ENCODE measurements at places on chromosomes 6 and 20.

GRCh38 chr20:52410182-52410647, 218.6 kb upstream of the ZFP64 start:
- DNase-seq, result no peak

DNA sequence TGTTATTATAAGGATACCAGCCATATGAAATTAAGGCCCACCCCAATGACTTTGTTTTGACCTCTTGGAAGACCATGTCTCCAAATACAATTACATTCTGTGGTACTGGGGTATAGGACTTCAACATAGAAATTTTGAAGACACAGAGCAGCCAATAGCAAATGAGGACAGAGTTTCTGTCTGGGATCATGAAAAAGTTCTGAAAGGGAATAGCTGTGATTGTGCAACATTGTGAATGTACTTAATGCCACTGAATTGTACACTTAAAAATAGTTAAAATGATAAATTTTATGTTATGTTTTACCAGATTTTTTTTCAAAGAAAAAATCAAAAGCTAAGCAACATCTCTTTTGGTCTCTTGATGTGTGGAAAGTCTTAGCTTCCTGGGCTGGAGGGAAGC, 27.0 kb upstream of the AGPAT4 start:
- DNase-seq, result no peak

DNA sequence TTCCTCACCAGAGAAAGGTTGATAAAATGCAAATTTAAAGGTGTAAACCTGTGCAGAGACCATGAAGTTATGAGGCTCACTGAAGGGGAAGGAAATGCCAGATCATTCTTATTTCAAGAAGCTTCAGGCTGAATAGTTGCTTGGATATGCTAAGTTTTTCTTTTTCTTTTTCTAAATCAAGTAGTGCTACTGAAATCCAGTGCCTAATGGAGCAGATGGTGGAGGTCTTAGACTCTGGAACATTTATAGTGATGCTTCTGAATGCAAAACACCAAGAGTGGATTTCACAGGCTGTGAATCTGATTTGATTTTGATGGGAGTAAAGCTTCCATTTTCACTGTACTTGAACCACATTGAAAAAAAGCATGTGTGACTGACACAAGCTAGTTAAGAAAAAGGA, 151.2 kb upstream of the BEND3 start:
- DNase-seq, result no peak

GRCh38 chr6:111105578-111105977, 18.3 kb downstream of the SLC16A10 start:
- no peak for DNase-seq

- no peak for DNase-seq
These were observed 41.1 kb downstream of the MC3R start for GRCh38 chr20:56289652-56290051.

DNA sequence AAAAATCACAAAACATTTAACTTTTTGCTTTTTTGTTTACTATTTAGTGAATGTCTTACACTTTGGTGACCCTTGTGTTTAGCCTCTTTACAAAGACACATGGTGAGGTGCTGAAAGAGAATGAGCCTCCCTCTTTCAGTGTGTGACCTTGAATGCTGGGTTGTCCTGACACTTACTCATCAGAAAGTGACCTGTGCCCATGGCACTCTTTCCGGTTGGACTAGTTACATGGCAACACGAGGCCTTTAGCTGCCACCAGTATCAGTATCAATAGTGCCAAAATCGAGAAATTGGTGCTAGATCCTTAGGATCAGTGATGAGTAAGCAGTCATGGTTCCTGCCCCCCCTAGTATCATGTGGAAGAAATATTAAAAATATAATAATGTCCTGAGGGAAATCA, 1.7 kb upstream of the RPL7L1 start:
- DNase-seq, result no peak

GRCh38 chr6:50272611-50273010, 222.9 kb upstream of the DEFB112 start:
- DNase-seq, result no peak

DNA sequence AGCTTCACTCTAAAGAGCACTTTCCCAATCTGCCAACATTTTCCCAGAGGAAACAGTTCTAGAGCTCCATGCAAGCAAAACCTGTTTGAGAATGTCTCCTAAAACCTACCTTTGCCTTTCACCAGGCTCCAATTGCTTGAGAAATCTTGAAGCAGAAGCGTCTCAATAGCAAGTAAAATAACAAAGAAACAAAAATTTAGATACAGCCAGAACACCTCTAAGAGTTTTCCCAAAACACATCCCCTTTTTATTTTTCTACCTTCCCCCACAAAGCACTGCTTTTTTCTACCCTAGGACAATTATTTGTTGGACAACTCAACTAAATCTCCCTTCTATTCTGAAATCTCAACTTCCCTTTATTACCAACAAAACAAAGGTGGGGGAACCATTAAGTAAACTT, 3.6 kb downstream of the VGLL2 start:
- no peak for DNase-seq

DNA sequence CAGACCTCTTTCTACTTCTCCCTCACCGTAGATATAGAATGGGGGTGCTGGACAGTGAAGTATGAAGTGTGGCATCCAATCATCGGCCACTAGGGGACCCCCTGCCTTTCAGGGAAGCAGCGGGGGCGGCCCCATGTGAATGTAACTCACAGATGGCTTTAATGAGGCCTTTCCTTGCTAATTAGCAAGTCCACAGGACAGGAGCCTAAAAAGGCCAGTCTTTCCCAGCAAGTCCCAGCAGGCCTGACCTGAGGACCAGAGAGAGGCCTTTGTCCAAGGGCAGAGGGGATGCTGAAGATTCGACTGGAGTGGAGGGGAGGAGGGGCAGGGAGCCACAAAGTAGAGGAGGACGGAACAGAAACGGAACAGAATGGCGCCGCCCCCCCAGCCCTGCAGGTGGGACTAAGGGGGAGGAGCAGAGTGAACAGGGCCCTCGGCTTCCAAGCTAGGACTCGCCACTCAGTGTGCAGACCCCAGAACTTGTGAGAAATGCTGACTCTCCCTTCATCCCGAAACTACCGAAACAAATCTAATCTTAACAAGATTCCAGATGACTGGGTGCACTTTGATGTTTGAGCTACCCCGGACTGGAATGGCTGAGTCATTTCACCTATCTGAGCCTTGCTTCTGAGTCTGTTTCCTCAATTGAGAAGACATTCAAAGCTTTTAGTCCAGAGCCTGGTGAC, 5.8 kb downstream of the C6orf132 start:
- peak; percentile 68 for DNase-seq

GRCh38 chr6:42933205-42933604, 3.9 kb downstream of the CNPY3 start:
- no peak for DNase-seq

GRCh38 chr6:10643201-10643651, 51.2 kb downstream of the C6orf52 start:
- no peak for DNase-seq

DNA sequence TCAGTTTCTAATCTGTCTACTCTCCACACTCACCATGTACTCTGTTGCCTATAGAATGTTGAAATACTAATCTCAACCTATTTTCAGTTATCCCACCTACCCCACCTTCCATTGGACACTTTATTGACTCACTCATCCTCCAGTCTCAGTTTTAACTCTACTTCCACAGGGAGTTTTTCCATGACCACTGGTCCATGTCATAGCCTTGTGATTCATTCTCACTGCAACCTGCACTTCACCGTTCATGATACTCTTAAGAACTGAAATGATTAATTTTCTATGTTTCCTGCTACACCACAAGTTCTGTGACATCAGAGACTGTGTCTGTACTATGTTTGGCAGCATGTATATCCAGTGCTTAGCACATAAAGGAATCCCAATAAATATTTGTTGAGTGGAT, 122.8 kb upstream of the HSF2 start:
- no peak for DNase-seq

DNA sequence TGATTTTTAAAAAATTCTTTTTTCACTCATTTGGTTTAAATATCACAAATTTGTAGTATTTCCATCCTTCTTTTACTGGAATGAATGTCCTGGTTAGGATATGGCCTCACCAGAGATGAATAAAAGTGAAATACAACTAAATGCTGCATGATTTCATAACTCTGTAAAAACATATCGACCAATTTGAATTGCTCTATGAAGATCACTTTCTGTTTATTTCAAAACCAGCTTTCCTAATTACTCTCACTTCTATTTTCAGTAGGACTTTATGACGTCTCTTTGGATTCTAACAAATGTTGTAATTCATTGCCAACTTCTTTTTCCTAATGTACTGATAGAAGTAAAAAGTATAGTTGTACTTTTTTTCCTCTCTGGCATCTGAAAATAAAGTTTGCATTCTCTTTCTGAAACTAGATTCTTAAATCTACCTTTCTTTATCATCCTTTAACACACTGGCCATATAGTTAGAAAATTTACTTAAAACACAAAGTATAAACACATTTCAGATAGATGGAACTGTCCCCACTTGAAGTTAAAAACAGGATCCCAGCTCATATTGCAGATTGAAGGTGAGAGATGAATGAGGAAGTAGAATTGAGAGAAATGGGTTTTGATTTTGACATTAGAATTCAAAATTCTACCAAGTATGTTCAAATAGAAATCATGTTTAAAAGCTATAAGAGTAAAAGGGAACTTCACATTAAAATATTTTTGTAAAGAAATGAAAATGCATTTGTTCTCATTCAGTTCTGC, 40.3 kb upstream of the IL20RA start:
- DNase-seq, result no peak

DNA sequence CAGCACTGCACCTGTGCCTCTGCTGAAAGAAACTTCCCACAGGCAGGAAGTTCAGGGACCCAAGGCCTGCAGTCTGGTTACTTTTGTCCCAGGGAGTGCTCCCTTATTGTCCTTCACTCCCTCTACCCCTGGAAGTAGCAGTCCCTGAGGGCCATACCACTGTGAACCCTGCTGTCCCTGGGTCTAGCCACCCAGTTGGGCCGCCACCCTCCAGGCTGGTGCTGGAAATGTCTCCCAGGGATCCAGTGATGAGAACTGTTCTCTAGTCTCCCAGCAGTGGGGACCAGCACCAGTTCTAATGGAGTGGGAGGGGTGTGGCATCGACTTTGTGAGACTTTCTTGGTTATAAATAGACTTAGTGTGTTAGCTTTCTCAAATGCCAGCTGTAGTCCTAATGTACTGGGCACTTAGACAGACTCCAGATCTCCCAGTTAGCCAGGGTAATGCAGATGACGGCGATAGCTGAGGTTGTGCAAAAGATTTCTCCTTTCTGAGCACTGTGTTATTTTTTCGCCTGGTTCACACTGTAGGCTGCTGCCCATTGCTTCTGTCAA, 462.5 kb downstream of the CDH26 start:
- DNase-seq, result no peak

GRCh38 chr20:54067606-54068174, 2.7 kb downstream of the BCAS1 start:
- peak; percentile 92 for DNase-seq

- no peak for DNase-seq
These were observed 100.4 kb upstream of the MLN start for GRCh38 chr6:33904050-33904746.

GRCh38 chr6:169530752-169531123, 171.1 kb downstream of the WDR27 start:
- DNase-seq, result no peak

DNA sequence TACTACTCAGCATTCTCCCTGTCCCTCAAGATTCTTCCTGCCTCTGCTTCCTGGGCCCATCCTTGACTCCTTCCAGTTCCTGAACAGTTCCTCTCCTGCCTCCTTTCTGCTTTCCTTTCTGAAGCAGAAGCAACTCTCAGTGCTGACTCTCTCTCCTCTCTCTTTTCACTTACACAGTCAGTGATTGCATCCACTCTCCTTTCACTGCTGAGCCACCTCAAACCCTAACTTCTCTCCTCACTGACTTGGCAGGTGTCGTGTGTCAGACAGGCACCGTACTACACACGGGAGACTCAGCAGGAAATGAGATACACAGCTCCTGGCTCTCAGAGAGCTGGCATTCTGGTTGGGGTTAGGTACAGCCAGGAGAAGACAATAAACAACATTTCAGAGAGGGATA, 5.6 kb downstream of the ABHD16A start:
- DNase-seq, result no peak

DNA sequence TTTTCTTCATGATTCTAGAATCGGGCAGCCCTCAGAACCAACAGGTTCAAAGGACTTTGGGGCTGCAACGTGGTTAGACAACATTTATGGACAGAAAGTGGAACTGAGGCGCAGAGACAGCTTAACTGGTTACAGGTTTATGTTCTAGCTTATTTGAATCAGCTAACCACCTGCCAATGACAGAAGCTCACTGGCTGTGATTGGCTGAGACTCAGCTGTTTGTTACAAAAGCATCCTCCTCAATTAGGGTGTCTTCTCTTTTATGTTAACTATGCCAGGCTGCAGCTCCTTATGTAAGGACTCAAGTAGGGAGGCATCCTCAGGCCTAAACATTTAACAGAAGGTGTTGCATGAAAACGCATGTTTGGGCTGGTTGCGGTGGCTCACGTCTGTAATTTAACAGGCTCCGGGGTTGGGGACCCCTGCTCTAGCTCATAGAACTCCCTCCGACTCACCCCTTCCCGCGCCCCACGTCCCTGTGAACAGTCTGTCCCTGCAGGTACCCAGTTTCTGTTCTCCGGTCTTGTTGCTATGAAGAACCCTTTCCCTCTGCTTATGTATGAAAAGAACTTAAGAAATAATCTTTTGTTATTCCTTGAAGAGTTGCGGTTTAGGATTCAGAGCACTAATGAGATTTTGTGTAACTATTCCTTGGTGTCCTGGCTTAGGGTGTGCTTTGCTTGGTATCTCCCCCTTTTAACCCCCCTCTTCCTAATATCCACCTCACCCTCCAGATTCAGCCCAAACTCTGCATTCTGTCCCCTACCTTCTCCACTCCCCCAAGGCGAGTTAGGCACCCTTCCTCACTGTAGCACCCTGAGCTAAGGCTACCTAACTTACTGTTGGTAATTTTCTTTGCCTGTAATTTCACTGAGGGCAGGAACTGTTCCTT, 1.2 kb upstream of the TMEM181 start:
- DNase-seq, result no peak

GRCh38 chr6:127968394-127968793, 67.5 kb upstream of the THEMIS start:
- no peak for DNase-seq

- DNase-seq, result peak; percentile 38
These were observed 542 bp downstream of the USP49 start for GRCh38 chr6:41894366-41895299.

DNA sequence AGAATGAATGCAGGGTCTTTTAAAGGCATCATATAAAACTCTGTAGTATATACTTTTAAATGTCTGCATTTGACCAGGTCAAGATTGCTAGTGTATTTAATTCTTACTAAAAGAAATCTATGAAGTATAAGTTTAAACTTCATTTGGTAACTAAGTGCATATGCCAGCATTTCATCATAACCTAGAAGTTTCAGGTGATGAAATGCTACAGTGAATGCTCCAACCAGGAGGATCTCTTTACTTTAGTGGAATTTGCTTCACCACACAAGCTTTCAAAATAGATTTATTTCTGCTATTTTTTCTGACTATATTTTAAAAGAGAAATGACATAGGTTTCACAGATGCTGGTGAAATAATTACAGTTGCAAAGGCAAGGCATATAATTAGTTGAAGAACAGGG, 141.9 kb downstream of the HIVEP2 start:
- DNase-seq, result no peak
